ENCODE measurements at places on chromosomes 12 and 14. TPM values are rescaled to one million over a fixed set of nuclear protein-coding genes. Genes with fewer than 3 reads are reported as not detected.

CKAP4 gene
- total RNA-seq = 162 TPM

DPY19L2 gene
- total RNA-seq = 2.3 TPM

PZP gene
- not detected for total RNA-seq

KRT6B gene
- not detected for total RNA-seq

CLEC6A gene
- total RNA-seq = not detected

NRXN3 gene
- 0.18 TPM for total RNA-seq

FUT8 gene
- 165 TPM for total RNA-seq

ANKRD33 gene
- total RNA-seq = not detected

TCL1B gene
- total RNA-seq = not detected

GARIN6 gene
- total RNA-seq = not detected

TAS2R10 gene
- not detected for total RNA-seq

BEGAIN gene
- total RNA-seq = 0.18 TPM
